ENCODE measurements at places on chromosomes 4 and X. TPM values are rescaled to one million over a fixed set of nuclear protein-coding genes. Genes with fewer than 3 reads are reported as not detected.
A peak's percentile ranks its signal among the peaks of the same experiment; 100 is the strongest.

- H3K4me3 ChIP-seq = no peak overlapping the region
- H3K36me3 ChIP-seq = no peaks in the 10 kb centered on the region
- no peak overlapping the region for H3K27ac ChIP-seq
Observed at GRCh38 chrX:136802515-136802914, 21.8 kb upstream of the ARHGEF6 start.

- no peaks in the 10 kb centered on the region for H3K4me1 ChIP-seq
- DNase-seq = no peak
- H3K36me3 ChIP-seq = no peaks in the 10 kb centered on the region
- H3K27me3 ChIP-seq = no peaks in the 10 kb centered on the region
Observed at GRCh38 chr4:182286931-182287330, 43.7 kb downstream of the TENM3 start.

DNA sequence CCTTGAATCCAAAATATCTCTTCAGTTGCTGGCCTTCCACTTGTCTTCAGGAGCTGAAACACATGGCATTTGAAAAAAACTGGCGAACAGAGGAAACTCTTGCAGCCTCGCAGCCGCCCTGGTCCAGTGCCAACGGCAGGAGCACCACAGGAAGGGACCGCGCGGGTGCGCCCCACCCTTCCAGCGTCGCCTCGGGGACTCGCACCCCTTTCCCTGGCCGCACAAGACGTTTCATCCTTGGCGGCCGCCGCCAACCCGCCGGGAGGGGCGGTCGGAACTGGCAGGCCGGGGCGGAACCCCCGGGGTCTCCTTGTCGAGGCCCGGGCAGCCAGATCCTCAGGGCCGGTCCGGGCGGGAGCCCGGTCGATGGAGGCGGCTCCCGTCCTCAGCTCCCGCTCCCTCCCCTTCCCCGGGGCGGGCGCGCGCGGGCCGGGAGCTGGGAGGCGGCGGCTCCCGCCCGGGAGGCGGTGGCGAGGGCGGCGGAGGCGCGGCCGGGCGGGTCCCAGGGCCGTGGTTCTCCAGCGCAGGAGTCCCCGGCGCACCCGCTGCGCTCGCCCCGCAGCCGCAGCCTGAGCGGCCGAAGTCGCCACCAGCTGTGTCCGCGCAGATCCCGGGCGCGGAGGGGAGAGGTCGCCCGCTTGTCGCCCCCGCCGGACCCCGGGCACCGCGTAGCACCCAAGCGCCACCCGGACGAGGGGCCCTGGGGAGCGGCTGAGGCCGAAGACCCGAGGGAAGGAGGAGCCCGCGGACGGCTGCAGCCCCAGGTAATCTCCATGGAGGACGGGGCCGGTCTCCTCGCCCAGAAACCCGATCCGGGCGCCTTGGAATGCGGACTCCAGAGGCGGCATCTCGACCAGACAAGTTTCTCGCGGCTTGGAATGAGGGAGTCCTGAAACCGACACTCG is 886 bp upstream of the NDST3 start:
- peak overlapping the region; percentile 83 for H3K4me3 ChIP-seq
- no peak for DNase-seq
- peaks cover 4% of the 10 kb centered on the region for H3K4me1 ChIP-seq
- H3K27ac ChIP-seq = no peak overlapping the region
- H3K36me3 ChIP-seq = no peaks in the 10 kb centered on the region
- no peaks in the 10 kb centered on the region for H3K27me3 ChIP-seq

DNA sequence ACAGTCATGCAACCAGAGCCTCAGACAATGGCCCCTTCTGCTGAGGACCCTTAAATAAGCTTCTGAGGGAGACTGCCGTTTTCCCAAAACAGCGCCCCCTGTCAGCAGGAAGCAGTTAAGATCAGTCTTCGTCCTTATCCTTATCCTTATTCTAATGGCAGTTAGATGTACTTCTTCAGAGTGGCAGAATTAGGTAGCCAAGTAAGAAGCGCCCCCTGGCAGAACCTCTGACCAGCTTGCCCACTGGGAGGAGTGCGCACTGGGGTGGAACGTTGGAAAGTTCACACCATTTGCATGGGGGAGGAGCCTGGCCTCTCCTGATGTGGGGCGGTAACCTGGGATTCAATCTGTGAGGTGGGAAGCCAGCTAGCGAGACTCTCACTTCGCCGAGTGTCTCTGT is 133.6 kb upstream of the QRFPR start:
- H3K27me3 ChIP-seq = peaks cover 12% of the 10 kb centered on the region
- no peak overlapping the region for H3K4me3 ChIP-seq
- no peak for DNase-seq
- no peaks in the 10 kb centered on the region for H3K36me3 ChIP-seq
- no peak overlapping the region for H3K27ac ChIP-seq
- no peaks in the 10 kb centered on the region for H3K4me1 ChIP-seq

DNA sequence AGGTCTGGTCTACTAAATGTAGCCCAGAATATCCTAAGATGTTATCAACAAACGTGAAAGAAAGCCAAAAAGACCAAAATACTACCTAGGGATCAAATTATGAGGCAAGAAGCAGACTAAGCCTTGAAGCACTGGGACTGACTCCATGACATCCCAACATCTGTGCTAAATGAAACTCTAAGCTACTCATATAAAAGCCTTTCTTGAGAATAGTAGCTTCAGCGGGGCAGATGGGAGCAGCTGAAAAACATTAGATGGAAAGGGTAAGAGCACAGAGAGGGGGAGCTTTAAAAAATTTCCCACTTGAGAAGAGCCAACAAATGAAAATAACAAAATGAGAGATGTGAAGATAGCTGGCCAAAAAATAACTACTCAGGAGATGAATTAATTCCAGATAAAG is 81.7 kb downstream of the MAD2L1 start:
- H3K4me3 ChIP-seq = no peak overlapping the region
- no peak overlapping the region for H3K27ac ChIP-seq
- no peaks in the 10 kb centered on the region for H3K4me1 ChIP-seq
- H3K36me3 ChIP-seq = no peaks in the 10 kb centered on the region
- no peak for DNase-seq

DNA sequence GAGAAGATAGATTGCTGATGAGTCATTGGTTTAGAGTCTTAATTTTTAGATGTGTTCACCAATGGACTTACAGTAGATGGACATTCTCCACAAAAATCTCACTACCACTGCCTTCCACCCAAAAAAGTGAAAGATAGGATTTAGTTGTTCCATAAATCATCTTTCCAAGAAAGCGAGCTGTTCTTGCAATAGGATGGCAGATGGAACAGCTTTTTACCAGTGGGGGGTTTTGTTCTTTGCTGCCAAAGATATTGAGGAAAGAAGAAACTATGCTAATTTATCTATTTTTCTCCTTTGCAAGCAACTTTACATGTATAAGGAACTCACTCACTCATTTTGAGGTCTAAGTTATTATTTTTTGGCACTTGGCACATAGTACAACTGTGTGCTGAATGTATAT is 109.5 kb downstream of the ADGRL3 start:
- H3K27me3 ChIP-seq = no peaks in the 10 kb centered on the region
- H3K4me3 ChIP-seq = no peak overlapping the region
- DNase-seq = no peak
- H3K36me3 ChIP-seq = no peaks in the 10 kb centered on the region
- no peaks in the 10 kb centered on the region for H3K4me1 ChIP-seq

- H3K36me3 ChIP-seq = no peaks in the 10 kb centered on the region
- peaks cover 15% of the 10 kb centered on the region for H3K4me1 ChIP-seq
- no peak overlapping the region for H3K27ac ChIP-seq
- DNase-seq = no peak
- H3K27me3 ChIP-seq = no peaks in the 10 kb centered on the region
- H3K4me3 ChIP-seq = no peak overlapping the region
Observed at GRCh38 chr4:6902318-6903042, 7.1 kb upstream of the TBC1D14 start.

DNA sequence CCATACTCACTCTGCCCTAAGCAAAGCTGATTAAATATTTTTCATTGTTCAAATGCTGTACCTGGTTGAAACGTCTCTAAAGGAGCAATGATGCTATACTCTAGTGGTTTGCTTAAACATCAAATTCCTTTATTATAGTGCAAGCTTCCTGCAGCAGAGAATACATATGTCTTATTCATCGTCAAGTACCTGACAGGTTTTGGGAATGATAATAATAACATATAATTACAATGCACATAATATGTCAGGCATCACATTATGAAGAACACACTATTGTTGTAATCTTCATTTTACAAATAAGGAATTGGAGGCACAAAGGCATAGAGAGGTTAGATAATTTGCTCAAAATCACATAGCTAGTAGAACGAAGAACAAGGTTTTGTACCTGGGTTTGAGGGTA is 151.6 kb downstream of the GRIA2 start:
- H3K4me1 ChIP-seq = no peaks in the 10 kb centered on the region
- H3K36me3 ChIP-seq = no peaks in the 10 kb centered on the region
- no peak overlapping the region for H3K27ac ChIP-seq
- no peak overlapping the region for H3K4me3 ChIP-seq
- no peaks in the 10 kb centered on the region for H3K27me3 ChIP-seq

DNA sequence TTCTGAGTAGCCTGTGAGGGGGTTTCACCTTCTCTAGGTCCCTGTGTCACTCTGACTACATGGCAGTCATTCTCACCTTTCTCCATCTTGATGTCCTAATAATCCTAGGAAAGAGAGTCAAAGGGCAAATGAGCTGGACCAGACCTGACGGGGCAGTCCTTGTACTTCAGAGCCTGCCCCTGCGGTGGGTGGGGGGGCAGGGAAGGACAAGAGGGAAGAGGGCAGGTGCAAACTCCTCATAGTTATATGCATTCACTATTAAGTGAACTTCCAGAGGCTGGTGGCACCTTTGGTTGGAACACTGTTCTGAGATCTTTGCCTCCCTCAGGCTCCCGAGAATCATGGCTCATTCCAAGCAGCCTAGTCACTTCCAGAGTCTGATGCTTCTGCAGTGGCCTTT is at the start of gene AWAT1:
TSS of gene AWAT1 (plus strand) at position 301 of the 400 bp plus-strand sequence. CDS start at position 342, 41 bp downstream.
- no peak for DNase-seq
- H3K27me3 ChIP-seq = no peaks in the 10 kb centered on the region
- H3K27ac ChIP-seq = no peak within 1 kb of the TSS
- no peak within 1 kb of the TSS for H3K4me3 ChIP-seq
- no peaks in the 10 kb centered on the region for H3K4me1 ChIP-seq
- no peaks in the 10 kb centered on the region for H3K36me3 ChIP-seq

GRCh38 chr4:40170588-40170987 is 26.2 kb upstream of the RHOH start:
- DNase-seq = no peak
- peaks cover 9% of the 10 kb centered on the region for H3K4me1 ChIP-seq
- no peaks in the 10 kb centered on the region for H3K27me3 ChIP-seq
- H3K4me3 ChIP-seq = no peak overlapping the region
- H3K36me3 ChIP-seq = no peaks in the 10 kb centered on the region

- no peaks in the 10 kb centered on the region for H3K36me3 ChIP-seq
- H3K27ac ChIP-seq = no peak overlapping the region
- H3K27me3 ChIP-seq = no peaks in the 10 kb centered on the region
- no peaks in the 10 kb centered on the region for H3K4me1 ChIP-seq
Observed at GRCh38 chrX:13285229-13285628, 34.6 kb downstream of the ATXN3L start.

DNA sequence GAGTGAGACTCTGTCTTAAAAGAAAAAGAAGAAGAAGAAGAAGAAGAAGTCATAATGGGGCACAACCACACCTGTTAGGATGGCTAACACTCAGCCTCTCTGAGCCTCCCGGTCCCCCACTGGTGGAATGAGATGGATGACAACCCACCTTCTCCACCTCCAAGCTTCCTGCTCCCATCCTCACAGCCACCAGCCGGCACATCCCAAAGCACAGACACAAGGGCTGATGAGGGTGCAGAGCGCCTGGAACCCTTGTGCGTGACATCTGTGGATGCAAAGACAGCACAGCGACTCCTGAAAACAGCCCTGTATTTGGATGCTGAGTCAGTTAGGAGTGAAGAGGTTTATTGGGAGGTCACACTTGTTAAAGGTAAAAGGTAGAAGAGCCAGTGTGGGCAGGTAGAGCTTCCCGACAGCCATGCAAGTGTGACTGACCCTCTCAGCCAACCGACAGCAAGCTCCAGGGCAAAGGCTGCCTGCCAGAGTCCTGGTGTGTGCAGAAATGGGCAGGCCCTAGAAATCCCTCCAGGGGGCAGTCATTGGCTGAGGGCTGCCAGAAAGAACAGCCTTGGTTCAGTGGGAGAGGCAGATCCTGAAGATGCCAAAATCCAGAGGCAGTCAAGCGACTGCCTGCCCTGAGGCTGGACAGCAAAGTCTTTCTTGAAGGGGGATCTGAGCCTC is 26.6 kb upstream of the MAN2B2 start:
- H3K4me3 ChIP-seq = no peak overlapping the region
- no peaks in the 10 kb centered on the region for H3K36me3 ChIP-seq
- no peak overlapping the region for H3K27ac ChIP-seq
- no peak for DNase-seq
- peaks cover 69% of the 10 kb centered on the region for H3K27me3 ChIP-seq

DNA sequence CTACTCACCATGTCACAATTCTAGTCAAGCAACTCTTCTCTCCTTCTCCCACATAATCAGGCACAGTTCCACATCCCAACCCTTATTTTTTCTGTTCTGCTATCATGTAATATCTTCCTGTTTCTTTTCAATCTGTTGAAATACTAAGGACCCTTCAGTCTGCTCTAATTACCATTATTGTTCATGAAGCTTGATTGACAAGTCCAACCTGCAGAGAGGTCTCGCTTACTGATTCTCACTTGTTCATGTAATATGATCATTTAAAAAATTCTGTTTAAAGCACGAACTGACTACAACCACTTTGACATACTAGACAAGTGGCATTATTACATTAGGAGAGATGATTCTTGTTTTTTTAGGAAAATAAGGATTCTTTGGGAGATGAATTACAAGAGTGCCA is 108.6 kb upstream of the MAD2L1 start:
- no peak overlapping the region for H3K4me3 ChIP-seq
- H3K27ac ChIP-seq = no peak overlapping the region
- H3K4me1 ChIP-seq = no peaks in the 10 kb centered on the region
- no peak for DNase-seq
- H3K27me3 ChIP-seq = peaks cover 6% of the 10 kb centered on the region

GRCh38 chrX:8042304-8042703 is 115.1 kb upstream of the PNPLA4 start:
- peaks cover 10% of the 10 kb centered on the region for H3K4me1 ChIP-seq
- no peaks in the 10 kb centered on the region for H3K27me3 ChIP-seq
- DNase-seq = no peak
- H3K27ac ChIP-seq = no peak overlapping the region
- no peak overlapping the region for H3K4me3 ChIP-seq

DNA sequence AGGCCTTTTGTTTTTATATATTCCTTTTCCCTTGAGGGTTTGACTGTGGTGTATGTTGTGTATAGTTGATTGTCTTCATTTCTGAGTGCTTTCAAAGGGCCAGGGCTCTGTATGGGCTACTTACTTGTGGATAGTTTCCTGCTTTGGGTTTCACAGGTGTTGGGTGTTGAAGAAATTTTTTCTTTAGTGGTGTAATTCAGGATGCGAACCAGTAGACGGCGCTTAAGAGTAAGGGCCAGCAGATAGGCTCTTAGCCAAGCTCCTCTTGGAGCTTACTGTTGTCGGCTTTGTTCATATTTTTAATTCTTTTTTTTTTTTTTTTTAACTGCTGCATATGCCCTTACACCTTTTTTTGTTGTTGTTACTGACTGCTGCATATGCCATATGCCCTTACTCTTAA is 276.3 kb upstream of the GALNT7 start:
- no peak for DNase-seq
- H3K36me3 ChIP-seq = no peaks in the 10 kb centered on the region
- H3K4me3 ChIP-seq = no peak overlapping the region
- H3K27me3 ChIP-seq = no peaks in the 10 kb centered on the region
- no peak overlapping the region for H3K27ac ChIP-seq

GRCh38 chr4:59222221-59222620 is 1977.9 kb upstream of the ADGRL3 start:
- no peak overlapping the region for H3K4me3 ChIP-seq
- no peaks in the 10 kb centered on the region for H3K36me3 ChIP-seq
- no peak overlapping the region for H3K27ac ChIP-seq
- no peaks in the 10 kb centered on the region for H3K4me1 ChIP-seq
- H3K27me3 ChIP-seq = no peaks in the 10 kb centered on the region
- DNase-seq = no peak

The RAB33A gene
- 16.6 TPM for total RNA-seq

The GAGE1 gene
- not detected for total RNA-seq

The SSX2 gene
- not detected for total RNA-seq

The MAOB gene
- total RNA-seq = not detected

The ADAMTS3 gene
- total RNA-seq = not detected

The TKTL2 gene
- not detected for total RNA-seq

The PPARGC1A gene
- not detected for total RNA-seq

Data from T-cell (primary cell).